ENCODE measurements at places on chromosomes 16 and 17.
A peak's percentile ranks its signal among the peaks of the same experiment; 100 is the strongest.

DNA sequence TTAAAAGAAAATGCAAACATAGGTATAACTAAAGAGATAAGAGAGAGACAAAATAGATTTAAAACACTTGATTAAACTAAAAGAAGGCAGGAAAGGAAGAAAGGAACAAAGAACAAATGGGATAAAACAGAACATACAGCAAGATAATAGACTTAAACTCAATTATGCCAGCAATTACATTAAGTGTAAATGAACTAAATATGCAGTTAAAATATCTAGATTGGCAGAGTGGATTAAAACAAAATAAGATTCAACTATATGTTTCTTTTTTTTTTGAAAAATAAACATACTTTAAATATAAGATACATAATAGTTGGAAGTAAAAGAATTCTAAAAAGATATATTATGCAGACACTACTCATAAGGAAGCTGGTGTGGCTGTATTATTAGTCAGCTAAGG is 9.7 kb upstream of the CFAP20 start:
- DNase-seq: no peak

DNA sequence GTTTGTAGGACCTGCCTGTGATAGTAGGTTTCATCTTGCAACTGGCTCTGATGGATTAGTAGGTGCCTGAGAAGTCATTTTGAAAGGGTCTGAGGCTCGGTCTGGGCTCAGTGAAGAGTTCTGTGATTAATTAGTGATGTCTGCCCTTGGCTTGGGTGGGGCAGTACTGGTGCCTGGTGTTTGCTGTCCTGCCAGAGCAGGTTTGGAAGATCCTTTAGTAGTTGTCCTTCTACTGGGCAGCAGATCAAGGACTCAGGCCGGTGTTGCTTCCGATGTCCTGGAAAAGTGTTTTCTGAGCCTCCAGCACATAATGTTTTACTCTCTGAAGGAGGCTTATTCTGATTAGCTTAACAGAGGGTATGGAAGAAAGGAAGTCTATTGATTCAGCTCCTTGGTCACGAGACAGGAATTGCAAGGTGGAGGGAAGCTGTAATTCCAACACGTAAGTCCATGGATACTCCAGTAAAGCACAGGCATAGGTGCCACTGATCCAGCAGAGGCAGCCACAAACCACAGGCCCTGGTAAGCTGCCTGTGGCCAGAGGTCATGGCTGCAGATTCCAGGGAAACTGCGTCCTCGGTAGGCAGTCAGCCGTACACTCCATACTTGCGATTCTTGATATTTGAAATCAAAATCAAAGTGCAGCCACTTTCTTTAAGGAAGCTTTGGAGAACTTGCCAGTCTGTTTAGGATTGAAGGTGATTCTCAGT is 18.7 kb downstream of the HLF start:
- no peak for DNase-seq

DNA sequence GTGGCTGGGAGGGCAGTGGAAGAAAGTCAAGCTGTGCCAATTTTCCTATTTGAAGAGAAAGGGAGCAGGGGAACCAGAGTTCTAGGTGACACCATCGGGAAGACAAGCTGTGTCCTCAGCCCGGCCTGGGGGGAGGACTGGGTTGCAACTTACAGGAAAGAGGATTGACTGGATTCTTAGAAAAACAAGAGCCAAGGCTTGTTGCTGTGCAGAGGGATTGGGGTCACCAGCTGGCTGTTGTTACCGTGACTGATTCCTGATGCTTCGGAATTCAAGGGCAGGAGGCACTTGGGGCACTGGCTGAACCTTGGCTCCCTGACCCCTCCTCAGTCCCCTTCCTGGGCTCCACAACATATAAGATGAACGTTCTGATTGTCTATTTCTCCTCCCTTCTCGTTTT is 16.8 kb upstream of the MMP2 start:
- DNase-seq: no peak

DNA sequence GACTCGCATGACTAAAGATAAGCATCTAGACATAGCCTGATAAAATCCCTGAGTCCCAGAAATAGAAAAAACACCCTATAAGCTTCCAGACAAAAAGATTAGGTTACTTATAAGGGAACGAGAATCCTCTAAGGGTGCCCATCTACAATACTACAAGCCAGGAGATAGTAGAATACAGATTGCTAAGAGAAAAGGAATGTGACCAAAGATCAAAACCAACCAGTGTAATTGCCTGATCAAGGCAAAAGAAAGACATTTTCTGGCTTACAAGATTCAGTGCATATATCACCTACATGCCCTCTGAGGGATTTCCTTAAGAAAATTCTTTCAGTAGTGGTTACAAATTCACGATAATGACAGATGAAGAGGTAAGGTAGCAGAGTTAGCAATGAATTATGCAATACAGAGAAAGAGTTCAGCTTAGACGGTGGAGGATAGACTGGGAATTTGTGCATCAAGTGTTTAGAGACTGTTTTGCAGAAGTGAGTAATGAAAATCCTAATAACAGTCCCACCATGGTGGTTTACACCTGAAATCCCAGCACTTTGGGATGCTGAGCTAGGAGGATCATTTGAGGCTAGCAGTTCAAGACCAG is 35.0 kb downstream of the BCL7C start:
- DNase-seq: no peak

GRCh38 chr17:48293319-48294019 is 136.5 kb downstream of the SKAP1 start:
- no peak for DNase-seq

GRCh38 chr16:65697065-65697464 is 575.2 kb upstream of the CDH11 start:
- DNase-seq: no peak

DNA sequence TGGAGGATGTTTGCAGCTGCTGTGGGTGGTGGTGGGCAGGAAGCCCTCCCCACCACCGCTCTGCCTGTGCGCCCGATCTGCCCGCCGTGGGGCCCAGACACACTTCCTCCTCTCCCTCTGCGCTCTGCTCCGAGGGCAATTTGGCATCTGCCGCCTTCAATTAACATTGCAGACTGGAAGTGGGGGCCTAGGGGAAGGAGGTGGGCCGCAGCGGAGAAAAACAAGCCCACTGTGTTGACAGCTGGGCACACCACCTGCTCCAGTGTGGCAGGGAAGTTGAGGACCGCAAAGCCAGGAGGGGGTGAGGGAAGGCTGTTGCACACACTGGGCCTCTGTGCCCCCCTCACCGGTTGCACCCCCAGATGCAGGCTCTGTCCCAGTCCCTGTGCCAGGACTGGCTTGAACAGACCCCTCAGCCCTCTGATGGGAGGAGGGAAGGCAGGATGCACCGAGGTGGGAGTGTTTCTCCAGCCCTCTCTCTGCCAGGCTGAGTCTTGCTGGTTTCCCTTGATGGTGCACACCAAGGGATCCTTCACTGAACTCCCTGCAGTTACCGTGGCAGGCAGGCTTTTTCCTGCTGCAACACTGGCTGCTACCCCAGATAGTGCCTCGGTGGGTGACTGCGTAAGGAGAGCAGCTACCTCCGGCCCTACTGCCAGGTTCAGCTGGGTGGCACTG is 72.8 kb upstream of the MED9 start:
- DNase-seq: peak; percentile 45

GRCh38 chr17:66777689-66778225 is 57.2 kb upstream of the CACNG5 start:
- DNase-seq: no peak

Measured in NCI-H1436 treated with DMSO at 0.1 percent for 48 hours (cell line).